Trophoblast cell (in vitro differentiated cells and primary cell): ENCODE measurements at places on chromosomes 3 and 15.

DNA sequence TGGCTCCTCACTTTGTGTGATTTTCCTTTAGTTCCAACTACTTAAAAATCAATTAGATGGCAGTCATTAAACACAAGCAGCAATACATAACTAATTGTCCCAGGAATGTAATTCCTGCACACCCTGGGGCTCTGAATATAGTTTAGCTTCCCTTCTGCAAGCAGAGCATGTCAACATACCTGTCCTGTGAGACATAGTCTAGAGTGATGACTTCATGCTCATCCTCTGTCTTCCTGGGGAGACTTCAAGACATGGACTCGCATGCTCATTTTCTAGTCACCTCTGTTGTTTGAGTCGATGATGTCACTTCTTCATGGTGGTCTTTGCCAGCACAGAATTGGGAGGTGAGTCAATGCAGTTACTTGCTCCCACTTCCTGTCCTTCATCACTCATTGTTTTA lies 15.7 kb downstream of the C3orf52 start:
- H3K27me3 ChIP-seq, result no peaks in the 10 kb centered on the region
- peak; percentile 83 for DNase-seq
- H3K4me1 ChIP-seq, result peaks cover 3% of the 10 kb centered on the region
- no peak overlapping the region for H3K4me3 ChIP-seq

- no peak overlapping the region for H3K4me3 ChIP-seq
- no peaks in the 10 kb centered on the region for H3K27me3 ChIP-seq
- no peak for DNase-seq
- no peaks in the 10 kb centered on the region for H3K36me3 ChIP-seq
- no peaks in the 10 kb centered on the region for H3K4me1 ChIP-seq
These were observed 46.2 kb upstream of the GYG1 start for GRCh38 chr3:148945116-148945515.

GRCh38 chr15:31559786-31560185 lies 233.2 kb downstream of the KLF13 start:
- no peaks in the 10 kb centered on the region for H3K4me1 ChIP-seq
- no peak for DNase-seq
- H3K27ac ChIP-seq, result no peak overlapping the region
- no peaks in the 10 kb centered on the region for H3K27me3 ChIP-seq
- no peak overlapping the region for H3K4me3 ChIP-seq

- no peaks in the 10 kb centered on the region for H3K27me3 ChIP-seq
- H3K36me3 ChIP-seq, result no peaks in the 10 kb centered on the region
These were observed 252.7 kb downstream of the NR1D2 start for GRCh38 chr3:24197809-24198208.

DNA sequence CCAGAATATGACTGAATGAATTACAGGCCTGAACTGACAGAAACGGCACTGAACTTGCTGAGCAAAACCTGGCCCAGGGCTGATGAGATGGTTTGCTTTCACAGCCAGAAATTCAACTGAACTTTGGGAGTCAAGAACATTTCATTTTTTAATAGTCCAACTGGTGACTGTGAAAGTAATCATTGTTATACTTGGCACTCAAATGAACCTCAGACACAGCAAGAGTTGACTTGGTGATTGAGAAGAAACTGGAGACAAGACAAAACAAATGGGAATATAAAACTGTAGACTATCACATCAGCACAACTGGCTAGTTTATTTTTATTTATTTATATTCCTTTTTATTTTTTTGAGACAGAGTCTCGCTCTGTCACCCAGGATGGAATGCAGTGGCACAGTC lies 858.9 kb upstream of the CFAP20DC start:
- H3K36me3 ChIP-seq, result no peaks in the 10 kb centered on the region
- no peak overlapping the region for H3K27ac ChIP-seq
- H3K27me3 ChIP-seq, result no peaks in the 10 kb centered on the region
- H3K4me3 ChIP-seq, result no peak overlapping the region

DNA sequence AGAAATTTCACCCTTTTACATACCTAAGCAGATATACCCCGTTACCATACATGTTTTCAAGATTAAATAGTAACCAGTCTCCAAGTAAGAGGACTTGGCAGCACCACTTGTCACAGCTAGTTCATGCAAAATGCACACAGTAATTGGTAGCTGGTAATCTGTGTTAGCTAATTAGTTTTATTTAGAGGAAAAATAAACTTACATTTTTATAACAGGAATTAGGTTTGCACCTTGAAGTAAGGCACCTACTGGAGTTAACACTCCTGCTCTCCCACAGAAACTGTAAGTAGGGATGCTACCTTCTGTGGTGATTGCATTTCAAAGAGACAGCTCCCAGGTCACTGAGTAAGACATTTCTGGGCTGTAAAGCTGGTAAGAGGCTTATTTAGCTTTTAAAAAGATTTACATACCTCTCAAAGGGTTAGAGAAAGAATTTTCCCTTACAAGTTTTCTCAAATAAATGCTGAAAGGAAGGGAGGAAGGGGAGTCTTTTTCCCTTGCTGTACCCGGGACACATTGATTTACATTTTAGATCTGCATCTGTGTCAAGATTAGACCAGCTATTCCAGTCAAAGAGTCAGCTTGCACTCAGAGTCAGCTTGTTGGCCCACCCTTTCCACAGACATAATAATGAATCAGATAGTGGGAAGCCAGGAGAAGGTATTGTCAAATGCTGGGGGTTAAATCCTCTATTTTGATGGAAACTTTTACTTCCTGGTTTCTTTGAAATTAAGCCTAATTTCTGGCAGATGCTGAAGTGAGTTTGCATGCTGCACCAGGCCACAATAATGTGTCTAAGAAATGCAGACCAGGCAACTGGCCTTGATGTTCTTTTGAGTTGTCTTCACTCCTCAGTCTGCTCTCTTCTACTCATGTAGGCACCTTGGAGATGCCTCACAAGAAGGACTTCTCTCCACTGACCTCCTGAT lies 77.6 kb upstream of the CHD2 start:
- H3K27me3 ChIP-seq, result no peaks in the 10 kb centered on the region
- H3K4me3 ChIP-seq, result no peak overlapping the region
- no peaks in the 10 kb centered on the region for H3K36me3 ChIP-seq
- DNase-seq, result no peak
- peaks cover 5% of the 10 kb centered on the region for H3K4me1 ChIP-seq
- peak overlapping the region; percentile 78 for H3K27ac ChIP-seq

DNA sequence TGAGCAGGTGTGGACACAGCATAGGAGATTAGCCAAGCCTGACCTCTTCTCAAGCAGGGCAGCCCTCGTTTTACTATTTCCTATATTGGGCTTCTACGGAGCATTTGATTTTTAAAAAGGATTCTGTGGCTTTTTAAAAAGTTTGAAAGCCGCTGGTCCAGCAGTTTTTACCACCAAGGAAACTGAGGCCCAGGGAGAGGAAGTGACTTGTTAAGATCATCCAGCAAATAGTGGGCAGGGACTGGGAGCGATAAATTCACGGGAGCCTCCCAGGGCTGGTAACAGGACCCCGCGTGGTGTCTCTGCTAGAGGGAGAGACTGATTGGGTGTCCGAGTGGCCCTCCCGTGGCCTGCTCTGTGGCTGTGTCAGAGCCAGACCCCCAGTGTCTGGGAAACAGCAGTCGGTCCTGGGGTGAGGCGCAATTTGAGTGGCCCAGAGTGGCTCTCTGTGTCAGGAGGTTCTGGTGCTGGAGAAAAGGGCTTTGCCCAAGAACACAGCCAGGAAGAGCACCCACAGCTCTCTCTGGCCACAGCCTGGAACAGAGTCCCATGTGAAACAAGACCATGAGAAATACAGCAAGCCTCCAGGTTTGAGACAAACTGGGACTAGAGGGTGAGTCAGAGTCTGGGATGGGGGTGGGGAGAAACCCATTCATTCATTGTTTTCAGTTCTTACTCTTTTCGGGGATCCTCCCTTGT lies 4.2 kb downstream of the FURIN start:
- no peaks in the 10 kb centered on the region for H3K27me3 ChIP-seq
- H3K4me3 ChIP-seq, result peak overlapping the region; percentile 73
- DNase-seq, result peak; percentile 54
- H3K4me1 ChIP-seq, result peaks cover 42% of the 10 kb centered on the region

- H3K4me1 ChIP-seq, result peaks cover 3% of the 10 kb centered on the region
- H3K4me3 ChIP-seq, result no peak overlapping the region
- DNase-seq, result peak; percentile 37
These were observed 37.2 kb downstream of the CCK start for GRCh38 chr3:42228796-42229195.

- no peak for DNase-seq
- no peaks in the 10 kb centered on the region for H3K4me1 ChIP-seq
- no peaks in the 10 kb centered on the region for H3K36me3 ChIP-seq
- no peaks in the 10 kb centered on the region for H3K27me3 ChIP-seq
These were observed 79.1 kb upstream of the ABI3BP start for GRCh38 chr3:101072300-101072699.

DNA sequence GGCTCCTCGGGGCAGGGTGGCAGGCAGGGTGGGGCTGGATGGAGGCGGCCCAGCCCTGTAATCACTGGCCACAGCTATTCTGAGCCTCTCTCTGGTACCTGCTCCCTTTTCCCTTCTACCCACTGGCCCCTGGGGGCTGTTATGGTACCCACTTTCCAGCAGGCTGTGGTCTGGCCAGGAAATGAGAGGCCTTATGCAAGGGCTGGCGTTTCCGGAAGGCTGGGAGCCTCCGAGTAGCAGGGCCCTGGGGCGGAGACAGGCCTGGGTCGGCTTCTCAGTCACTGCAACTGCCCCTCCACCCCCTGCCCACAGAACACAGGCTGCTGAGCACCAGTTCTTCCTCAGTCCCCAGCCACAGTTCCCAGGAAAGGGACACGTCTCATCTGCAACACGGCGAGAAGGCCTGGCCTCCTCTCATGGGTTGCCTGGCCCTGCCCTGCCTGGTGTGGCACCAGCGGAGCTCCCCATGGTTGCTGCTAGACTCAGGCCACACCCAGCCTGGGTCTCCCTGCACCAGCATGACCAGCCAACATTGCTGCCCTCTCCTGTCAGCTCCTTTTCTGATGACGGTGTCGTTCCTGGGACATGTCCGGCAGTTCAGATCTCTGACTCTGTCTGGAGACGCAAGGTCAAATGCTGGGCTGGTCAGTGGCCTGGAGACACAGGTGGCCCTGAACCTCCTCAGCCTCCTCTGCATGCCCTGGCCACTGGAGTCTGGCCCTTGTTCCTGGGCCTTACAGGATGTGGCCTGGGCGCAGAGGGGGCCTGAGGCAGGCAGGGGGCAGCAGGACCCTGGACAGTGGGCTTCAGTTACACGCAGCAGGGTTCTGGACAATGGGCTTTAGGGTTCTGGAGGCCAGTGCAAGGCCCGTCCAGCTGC lies 6.5 kb downstream of the CHST13 start:
- no peak overlapping the region for H3K27ac ChIP-seq
- H3K4me3 ChIP-seq, result no peak overlapping the region
- no peaks in the 10 kb centered on the region for H3K4me1 ChIP-seq
- DNase-seq, result no peak

GRCh38 chr3:103440539-103441203 lies 1005.9 kb downstream of the ZPLD1 start:
- no peaks in the 10 kb centered on the region for H3K36me3 ChIP-seq
- H3K27ac ChIP-seq, result no peak overlapping the region
- no peak for DNase-seq
- no peaks in the 10 kb centered on the region for H3K4me1 ChIP-seq

- no peak overlapping the region for H3K4me3 ChIP-seq
- H3K4me1 ChIP-seq, result peaks cover 8% of the 10 kb centered on the region
- H3K27me3 ChIP-seq, result no peaks in the 10 kb centered on the region
- no peak for DNase-seq
These were observed 19.4 kb upstream of the PPP4R2 start for GRCh38 chr3:72977060-72977808.

GRCh38 chr15:37209041-37209363 lies 108.7 kb upstream of the MEIS2 start:
- no peak overlapping the region for H3K4me3 ChIP-seq
- no peaks in the 10 kb centered on the region for H3K36me3 ChIP-seq
- no peak for DNase-seq

- H3K27me3 ChIP-seq, result no peaks in the 10 kb centered on the region
- no peak overlapping the region for H3K4me3 ChIP-seq
- peaks cover 7% of the 10 kb centered on the region for H3K36me3 ChIP-seq
- no peak overlapping the region for H3K27ac ChIP-seq
These were observed 98.9 kb downstream of the DNAJB8 start for GRCh38 chr3:128367761-128368160.

GRCh38 chr3:72288955-72289691 lies 504.2 kb upstream of the PROK2 start:
- H3K4me1 ChIP-seq, result no peaks in the 10 kb centered on the region
- H3K27me3 ChIP-seq, result no peaks in the 10 kb centered on the region
- peak; percentile 51 for DNase-seq
- H3K27ac ChIP-seq, result no peak overlapping the region
- no peak overlapping the region for H3K4me3 ChIP-seq
- no peaks in the 10 kb centered on the region for H3K36me3 ChIP-seq

- no peak overlapping the region for H3K27ac ChIP-seq
- H3K27me3 ChIP-seq, result no peaks in the 10 kb centered on the region
- peak; percentile 98 for DNase-seq
- H3K4me3 ChIP-seq, result no peak overlapping the region
- H3K36me3 ChIP-seq, result no peaks in the 10 kb centered on the region
- H3K4me1 ChIP-seq, result peaks cover under 1% of the 10 kb centered on the region
These were observed 81.3 kb upstream of the ZBED2 start for GRCh38 chr3:111676211-111677006.

DNA sequence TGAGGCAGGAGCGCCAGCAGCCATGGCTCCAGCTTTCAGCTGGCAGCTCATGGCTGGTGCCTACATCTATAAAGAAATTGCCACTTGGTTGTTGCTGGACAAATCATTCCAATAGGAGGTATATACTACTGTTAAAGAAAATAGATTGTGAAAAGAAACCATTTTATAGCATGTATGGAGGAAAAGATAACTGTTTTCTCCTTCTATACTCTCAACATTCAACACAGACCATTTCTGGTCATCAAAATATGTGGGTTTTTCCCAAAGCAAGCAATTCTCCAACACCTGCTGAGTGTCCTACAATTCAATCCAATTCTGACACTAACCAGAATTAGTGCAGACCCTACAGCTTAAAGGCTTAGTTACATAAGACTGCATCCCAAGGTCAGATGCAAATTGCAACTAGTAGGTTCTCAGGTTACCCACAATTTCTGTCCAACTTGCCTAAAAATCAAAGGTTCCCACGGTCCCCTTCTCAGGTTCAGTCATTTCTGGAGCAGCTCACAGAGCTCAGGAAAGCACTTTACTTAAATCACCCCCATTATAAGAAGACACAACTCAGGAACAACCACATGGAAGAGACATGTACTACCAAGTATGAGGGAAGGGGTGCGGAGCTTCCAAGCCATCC lies 42.4 kb upstream of the STRIT1 start:
- no peaks in the 10 kb centered on the region for H3K36me3 ChIP-seq
- no peaks in the 10 kb centered on the region for H3K27me3 ChIP-seq
- H3K27ac ChIP-seq, result no peak overlapping the region

GRCh38 chr3:55162031-55162795 lies 234.4 kb upstream of the LRTM1 start:
- DNase-seq, result no peak
- H3K36me3 ChIP-seq, result no peaks in the 10 kb centered on the region
- H3K4me1 ChIP-seq, result peaks cover 10% of the 10 kb centered on the region
- H3K27me3 ChIP-seq, result no peaks in the 10 kb centered on the region
- peak overlapping the region; percentile 67 for H3K27ac ChIP-seq

DNA sequence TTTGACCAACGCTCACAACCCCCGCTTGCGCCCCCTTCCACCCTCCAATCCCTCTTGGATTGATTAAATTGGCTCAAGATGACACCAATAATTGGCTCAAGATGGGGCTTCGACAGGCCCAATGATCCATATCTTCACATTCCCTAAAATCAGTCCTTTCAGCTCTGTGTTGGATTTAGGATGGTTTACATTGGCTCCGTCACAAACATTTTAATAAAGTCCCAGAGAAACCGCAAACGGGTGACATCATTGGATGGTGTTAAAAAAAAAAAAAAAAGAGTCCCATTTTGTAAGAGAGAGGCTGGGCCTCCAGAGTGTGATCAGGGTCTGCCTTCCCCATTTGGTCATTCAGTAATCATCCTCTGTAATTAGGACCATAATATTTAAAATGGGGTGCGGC lies 113.4 kb upstream of the MRPS22 start:
- H3K27ac ChIP-seq, result no peak overlapping the region
- H3K27me3 ChIP-seq, result no peaks in the 10 kb centered on the region
- no peak for DNase-seq
- peaks cover 9% of the 10 kb centered on the region for H3K4me1 ChIP-seq
- H3K4me3 ChIP-seq, result no peak overlapping the region
